ENCODE measurements at places on chromosomes 1 and 21. TPM values are rescaled to one million over a fixed set of nuclear protein-coding genes. Genes with fewer than 3 reads are reported as not detected.

Gene TPM3
- total RNA-seq: 443 TPM

Gene NTMT2
- not detected for total RNA-seq

Gene ACTL8
- total RNA-seq: 1.9 TPM

Gene CRYBG2
- total RNA-seq: 1.6 TPM

All from A549 treated with CpdA at 1 μM for 4 hours (cell line).